ENCODE measurements at places on chromosomes 12 and 14. TPM values are rescaled to one million over a fixed set of nuclear protein-coding genes. Genes with fewer than 3 reads are reported as not detected.

CINP gene
- 30.4 TPM for total RNA-seq

KRT79 gene
- not detected for total RNA-seq

LALBA gene
- not detected for total RNA-seq

FGF6 gene
- total RNA-seq: not detected

CCDC38 gene
- total RNA-seq: 0.12 TPM

AACS gene
- 22.9 TPM for total RNA-seq

PLEKHA5 gene
- 86.7 TPM for total RNA-seq

CMA1 gene
- total RNA-seq: not detected

CCND2 gene
- total RNA-seq: 103 TPM
